ENCODE measurements at places on chromosomes 3 and 15.
A peak's percentile ranks its signal among the peaks of the same experiment; 100 is the strongest.

DNA sequence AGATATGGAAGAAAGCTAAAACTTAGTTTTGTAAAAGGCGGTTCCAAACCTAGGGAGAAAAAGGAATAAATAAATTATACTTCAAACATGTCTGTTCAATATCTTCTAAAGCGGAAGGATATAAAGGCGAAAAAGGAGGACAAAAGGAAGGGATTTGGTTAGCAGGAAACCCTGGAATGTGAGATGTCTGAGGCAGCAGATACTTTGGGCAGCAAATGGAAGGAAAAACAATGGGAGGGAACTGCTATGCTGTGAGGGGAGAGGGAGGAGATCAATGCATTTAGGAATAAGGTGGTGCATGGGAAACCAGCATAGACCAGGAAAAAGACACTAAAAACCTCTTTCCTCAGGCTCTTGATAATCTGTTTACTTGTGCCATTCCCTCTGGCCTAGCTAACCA is 120.8 kb downstream of the DNAH12 start:
- DNase-seq: no peak

DNA sequence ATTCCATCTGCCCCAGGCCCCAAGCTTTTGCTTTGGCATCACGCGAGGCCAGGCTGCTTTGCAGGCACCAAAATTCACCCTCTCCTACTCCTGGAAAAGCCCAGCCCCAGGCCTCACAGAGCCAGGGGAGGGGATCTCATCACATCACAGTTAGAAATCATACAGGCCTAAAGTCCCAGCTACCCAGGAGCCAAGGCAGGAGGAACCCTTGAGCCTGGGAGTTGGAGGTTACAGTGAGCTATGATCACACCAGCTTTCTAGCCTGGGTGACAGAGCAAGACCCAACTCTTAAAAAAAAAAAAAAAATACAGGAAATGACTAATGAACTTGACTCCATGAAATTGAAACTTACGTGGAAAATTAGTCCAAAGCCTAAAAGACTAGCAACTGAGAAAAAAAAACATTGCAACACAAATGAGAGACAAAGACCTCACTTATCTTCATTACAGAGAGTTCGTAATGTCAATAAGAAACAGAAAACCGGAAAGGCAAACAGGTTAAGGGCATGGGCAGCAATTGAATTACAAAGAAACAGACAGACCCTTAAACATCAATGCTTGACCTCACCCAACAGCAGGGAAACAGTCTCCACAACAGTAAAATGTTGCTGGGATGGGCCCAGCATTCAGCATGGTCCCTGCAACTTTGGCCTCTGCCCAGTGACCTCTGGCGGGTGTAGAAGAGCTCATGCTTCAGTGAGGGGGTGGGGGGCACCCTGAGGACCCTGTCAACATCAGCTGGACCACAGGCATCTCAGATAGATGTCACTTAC is 151.5 kb downstream of the LRRK1 start:
- peak; percentile 82 for DNase-seq

- DNase-seq: no peak
Measured at GRCh38 chr15:39501366-39502081, 79.4 kb upstream of the THBS1 start.

- no peak for DNase-seq
Measured at GRCh38 chr3:183214277-183214612, 38.8 kb upstream of the B3GNT5 start.

DNA sequence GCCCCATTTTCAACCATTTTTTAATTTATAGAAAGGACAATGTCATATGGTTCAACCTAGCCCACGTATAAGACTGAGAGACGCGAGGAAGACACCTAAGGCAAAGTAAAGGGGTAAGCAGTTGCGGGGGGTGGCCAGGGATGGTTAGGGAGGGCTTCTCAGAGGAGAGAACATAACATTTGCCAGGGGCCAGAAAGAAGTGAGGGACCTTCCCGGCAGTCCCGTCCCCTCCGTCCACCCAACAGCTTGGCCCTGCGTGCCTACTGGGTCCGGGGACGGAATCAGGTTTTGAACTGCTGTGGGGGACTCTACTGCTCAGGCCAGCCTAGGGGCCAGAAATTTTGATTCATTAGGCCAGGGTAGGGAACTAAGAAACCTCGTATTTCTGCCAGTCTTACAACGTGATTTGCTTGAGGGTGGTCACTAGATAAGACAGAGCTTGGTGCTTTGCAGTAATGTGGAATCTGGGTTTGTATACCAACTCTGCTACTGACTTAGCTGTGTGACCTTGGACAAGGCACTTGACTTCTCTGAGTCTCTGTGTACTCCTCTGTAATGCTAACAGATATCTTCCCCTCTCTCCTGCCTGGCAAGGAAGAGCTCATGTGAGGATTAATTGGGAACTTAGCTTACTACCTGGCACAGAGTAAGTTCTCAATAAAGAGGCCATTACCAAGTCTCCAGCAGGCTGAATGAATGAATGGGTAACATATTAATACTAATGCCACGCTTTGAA is 734 bp upstream of the SLC6A20 start:
- DNase-seq: no peak

GRCh38 chr3:117964814-117965213 is 1069.8 kb downstream of the IGSF11 start:
- no peak for DNase-seq

GRCh38 chr3:45103753-45104714 is 42.1 kb downstream of the CDCP1 start:
- DNase-seq: no peak

- DNase-seq: no peak
Measured at GRCh38 chr15:59924812-59925522, 79.1 kb upstream of the FOXB1 start.

DNA sequence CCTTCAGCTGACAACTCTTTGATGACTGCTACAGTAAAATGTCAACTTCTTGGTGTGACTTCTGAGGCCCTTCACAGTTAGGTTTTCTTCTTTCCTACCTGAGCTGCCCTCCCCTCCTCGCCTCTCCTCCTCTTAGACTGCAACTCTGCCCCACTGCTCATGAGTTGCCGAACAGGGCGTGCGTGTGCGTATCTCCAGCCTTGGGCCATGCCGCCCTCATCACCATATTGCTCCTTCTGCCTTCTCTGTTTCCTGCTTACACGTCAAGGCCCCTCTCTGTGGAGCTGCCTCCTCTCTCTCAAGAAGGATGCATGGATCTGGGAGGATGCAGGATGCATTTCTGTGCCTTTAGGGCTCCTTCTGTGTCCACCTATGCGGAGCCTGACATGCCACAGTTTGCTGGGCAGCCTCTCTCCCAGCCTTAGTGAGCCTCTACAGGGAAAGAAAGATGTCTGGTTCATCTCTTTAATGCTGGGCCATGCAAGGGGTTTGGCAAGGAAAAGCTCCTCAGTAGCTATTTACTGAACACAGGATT is 205.9 kb downstream of the RPLP1 start:
- no peak for DNase-seq

DNA sequence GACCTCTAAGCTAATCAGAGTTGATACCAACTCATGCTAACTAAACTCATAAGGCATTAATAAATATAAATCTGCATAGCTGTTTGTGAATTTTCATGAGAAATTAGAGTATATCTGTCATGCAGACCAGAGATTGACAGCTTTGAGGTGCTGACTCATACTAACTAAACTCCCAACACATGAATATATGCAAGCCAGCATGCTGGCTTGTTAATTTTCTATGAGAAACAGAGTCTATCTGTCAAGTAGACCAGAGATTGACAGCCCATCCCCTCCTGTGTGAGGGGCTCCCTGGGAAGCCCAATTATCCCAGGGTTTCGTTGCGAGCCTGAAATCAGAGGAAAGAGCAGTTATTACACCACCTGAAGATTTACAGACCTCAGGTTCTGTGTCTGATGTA is 69.3 kb downstream of the CD47 start:
- DNase-seq: no peak

GRCh38 chr15:70236341-70237086 is 138.8 kb upstream of the TLE3 start:
- peak; percentile 80 for DNase-seq

DNA sequence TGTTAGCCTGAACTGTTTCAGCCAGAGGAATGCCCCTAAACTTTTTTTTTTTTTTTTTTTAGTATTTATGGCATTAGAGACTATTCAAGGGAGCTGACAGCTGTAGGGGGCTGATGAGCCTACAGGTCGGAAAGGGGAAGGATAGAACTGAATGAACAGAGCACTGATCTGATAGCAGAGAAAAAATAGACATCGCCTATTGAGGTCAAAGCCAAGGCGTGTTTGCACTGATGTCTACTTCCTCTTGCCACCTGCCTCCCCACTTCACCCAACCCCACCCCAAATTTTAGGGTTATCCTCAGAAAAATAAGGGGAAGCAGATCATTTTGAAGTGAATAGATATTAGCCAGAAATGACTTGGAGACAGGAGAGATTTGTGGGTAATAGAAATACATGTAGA is 3.0 kb upstream of the ZMAT3 start:
- no peak for DNase-seq

DNA sequence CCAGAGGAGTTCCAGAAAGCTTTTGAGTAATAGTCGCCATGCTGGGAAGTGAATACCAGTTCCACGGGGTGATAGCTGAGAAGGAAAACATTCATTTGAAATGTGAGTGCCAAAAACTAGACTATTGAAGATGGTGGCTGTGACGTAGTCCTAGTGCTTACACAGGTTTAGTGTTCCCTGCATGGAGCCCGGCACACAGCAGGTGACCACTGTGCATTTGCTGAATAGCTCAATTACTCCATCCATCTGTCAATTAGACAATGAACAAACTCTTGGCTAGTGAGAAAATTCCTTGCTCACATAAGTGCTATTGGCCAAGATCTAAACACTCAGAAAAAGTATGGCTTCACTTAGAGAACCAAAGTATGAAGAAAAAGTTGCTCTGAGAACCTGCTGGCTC is 448.1 kb upstream of the WNT5A start:
- DNase-seq: no peak

DNA sequence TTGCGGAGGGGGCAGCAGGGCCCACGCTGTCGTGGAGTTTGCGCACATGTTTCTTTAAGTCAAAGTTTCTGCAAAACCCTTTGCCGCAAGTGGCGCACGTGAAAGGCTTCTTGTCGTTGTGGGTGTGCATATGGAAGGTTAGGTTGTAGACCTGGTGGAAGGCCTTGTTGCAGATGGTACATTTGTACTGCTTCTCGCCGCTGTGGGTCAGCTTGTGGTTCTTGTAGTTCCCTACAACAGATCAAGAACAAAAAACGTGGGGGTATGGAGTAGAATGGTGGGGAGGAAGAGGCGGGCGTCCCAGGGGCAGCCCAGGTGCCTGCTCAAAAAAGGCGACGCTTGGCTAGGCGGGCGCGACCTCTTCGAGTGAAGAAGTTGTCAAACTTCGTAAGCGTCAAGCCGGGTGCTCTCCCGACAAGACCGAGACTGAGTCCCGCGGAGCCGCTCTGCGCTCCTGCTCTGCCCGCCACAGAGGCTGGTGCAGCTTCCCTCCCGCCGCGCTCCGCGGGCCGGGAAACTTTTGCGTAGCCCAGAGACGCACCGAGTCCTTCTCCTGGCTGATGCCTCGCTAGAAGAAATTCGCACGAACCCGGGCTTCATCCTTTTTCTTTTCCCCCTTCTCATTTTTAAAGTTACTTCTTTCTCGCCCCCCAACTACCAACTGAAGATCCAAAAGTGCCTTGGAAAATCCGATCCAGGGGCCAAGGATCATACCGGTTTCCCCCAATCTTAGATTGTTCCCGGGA is 3.1 kb downstream of the FEZF2 start:
- no peak for DNase-seq
